ENCODE measurements at places on chromosomes 7 and 10. TPM values are rescaled to one million over a fixed set of nuclear protein-coding genes. Genes with fewer than 3 reads are reported as not detected.

DNA sequence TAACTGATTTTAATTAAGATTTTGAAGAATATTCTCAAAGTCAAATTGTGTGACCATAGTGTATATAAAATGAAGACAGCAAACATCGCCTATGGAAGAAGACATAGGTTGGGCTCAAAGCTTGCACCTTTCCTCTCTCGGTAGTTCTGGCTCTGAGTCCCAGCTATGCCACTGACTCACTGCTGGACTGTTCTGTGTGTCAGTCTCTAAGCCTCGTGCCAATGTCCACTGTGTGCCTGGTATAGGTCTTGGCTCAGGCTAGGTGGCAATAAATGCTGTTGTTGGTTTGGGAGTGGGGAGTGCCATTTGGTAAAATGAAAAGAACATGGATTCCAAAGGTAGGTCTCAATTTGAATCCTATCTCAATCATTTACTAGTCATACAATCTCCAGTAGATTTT lies 137.5 kb upstream of the RHEB start:
- no peaks in the 10 kb centered on the region for H3K36me3 ChIP-seq
- H3K27ac ChIP-seq: no peak overlapping the region
- no peak overlapping the region for H3K4me3 ChIP-seq
- H3K4me1 ChIP-seq: no peaks in the 10 kb centered on the region

DNA sequence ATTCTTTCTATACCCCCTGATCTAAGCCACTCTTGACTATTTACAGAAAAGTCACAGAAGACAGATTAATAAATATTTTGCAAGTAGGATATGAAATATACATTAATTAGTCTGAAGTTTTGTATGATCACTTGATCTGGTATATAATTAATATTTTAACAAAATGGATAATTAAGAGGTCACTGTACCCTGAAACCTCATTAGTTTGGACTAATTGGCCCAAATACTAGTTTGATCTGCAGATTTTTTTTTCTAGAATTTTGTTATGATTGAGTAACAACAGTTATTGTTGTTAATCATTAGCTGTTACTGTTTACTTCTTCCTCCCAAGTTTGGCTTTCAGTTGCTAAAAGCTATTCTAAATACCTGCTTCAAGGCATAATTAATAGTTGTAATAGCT lies 2.7 kb downstream of the NHLRC2 start:
- H3K36me3 ChIP-seq: no peaks in the 10 kb centered on the region
- H3K27ac ChIP-seq: no peak overlapping the region
- peaks cover 6% of the 10 kb centered on the region for H3K4me1 ChIP-seq
- DNase-seq: no peak
- H3K27me3 ChIP-seq: no peaks in the 10 kb centered on the region

DNA sequence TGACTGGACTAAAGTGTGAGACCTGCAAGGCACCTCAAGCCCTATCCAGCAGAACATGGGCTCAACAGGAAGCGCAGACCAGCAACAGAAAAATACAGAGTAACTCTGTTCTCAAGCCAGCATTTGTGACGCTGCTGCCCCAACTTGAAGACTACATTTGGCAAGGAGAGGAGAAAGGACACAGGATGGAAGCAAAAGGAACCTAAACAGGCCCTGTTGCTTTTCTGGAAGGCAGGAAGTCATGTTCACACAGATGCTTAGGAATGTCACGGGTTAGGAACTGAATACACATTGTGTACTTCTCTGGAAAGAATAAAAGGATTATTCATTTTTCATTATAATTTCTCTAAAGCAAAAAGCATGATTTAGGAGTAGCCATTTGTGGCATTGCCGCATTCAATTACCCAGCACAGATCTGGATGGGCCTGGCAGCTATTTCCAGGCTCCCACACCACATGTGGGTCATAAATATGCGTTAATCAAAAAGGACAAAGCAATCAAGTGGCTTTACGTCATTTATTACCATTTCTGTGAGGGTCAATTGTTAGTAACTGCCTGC lies 19.8 kb upstream of the TOMM7 start:
- no peak overlapping the region for H3K4me3 ChIP-seq
- no peak for DNase-seq
- no peaks in the 10 kb centered on the region for H3K36me3 ChIP-seq
- no peak overlapping the region for H3K27ac ChIP-seq
- H3K27me3 ChIP-seq: no peaks in the 10 kb centered on the region
- H3K4me1 ChIP-seq: no peaks in the 10 kb centered on the region

- no peaks in the 10 kb centered on the region for H3K36me3 ChIP-seq
- DNase-seq: no peak
- no peaks in the 10 kb centered on the region for H3K4me1 ChIP-seq
- no peak overlapping the region for H3K4me3 ChIP-seq
Observed at GRCh38 chr7:45259227-45259596, 101.6 kb downstream of the RAMP3 start.

- no peak for DNase-seq
- no peak overlapping the region for H3K27ac ChIP-seq
- H3K4me1 ChIP-seq: no peaks in the 10 kb centered on the region
Observed at GRCh38 chr10:24556750-24557742, 166.6 kb downstream of the ARHGAP21 start.

DNA sequence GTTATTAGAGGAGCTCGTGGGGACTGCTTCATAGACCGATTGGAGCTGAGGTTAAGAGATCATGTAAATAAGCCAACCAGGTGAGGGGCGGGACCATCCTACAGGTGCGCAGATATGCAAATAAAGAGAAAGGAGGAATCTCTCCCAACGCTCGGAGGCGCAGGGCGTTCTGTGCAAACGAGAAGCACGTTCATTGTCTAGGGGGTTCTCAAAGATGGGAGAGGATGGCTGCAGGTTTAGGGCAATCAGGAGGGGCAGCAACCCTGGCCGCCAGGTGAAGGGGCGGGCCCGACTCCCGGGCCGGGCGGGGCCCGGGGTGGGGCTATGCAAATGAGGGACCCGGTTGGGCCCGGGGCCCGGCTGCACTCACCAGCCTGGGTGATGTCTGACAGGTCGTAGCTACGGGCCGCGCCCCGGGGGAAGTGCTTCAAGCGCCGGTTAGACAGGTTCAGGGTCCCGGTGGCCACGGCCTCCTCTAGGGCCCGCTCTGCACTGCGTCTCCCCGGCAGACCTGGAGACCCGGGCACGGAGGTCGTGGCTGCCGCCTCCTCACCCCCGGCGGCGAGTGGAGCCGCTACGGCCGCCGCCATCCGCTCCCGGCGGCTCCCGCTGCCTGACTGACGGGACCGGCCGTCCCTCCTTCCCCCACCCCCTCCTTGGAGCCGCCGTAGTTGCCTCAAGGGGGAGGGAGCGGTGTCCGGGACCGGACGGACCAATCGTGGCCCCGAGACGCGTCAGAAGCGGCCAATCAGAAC lies at the start of gene LRCH4:
Gene LRCH4 (minus strand): TSS at position 619 of the 755 bp plus-strand sequence. CDS start 29 bp downstream, at position 590.
- H3K4me3 ChIP-seq: peak within 1 kb of the TSS; percentile 83
- no peaks in the 10 kb centered on the region for H3K27me3 ChIP-seq
- H3K36me3 ChIP-seq: no peaks in the 10 kb centered on the region
- peaks cover 14% of the 10 kb centered on the region for H3K4me1 ChIP-seq
- DNase-seq: no peak

- no peak for DNase-seq
- no peaks in the 10 kb centered on the region for H3K4me1 ChIP-seq
Observed at GRCh38 chr7:45278763-45279398, 121.3 kb downstream of the RAMP3 start.

- DNase-seq: peak; percentile 26
- H3K36me3 ChIP-seq: no peaks in the 10 kb centered on the region
- no peak overlapping the region for H3K27ac ChIP-seq
- no peaks in the 10 kb centered on the region for H3K27me3 ChIP-seq
- H3K4me1 ChIP-seq: no peaks in the 10 kb centered on the region
Observed at GRCh38 chr7:155961241-155962190, 149.3 kb upstream of the SHH start.

DNA sequence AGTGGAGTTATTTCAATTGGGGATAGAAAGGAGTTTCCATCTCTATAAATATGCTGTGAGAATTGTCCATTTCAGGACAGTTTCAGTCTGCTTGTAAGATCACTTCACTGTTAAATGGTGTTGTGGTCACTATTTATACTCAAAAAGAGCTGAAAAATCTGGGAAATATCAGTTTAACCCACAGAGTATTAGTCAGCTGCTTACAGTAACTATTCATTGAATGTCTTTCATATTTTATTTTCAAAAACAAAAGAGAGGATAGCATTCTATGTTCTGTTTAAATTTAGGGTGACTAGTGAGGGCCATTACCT lies 85.4 kb upstream of the PLXDC2 start:
- no peaks in the 10 kb centered on the region for H3K27me3 ChIP-seq
- H3K36me3 ChIP-seq: no peaks in the 10 kb centered on the region
- H3K27ac ChIP-seq: no peak overlapping the region
- H3K4me1 ChIP-seq: no peaks in the 10 kb centered on the region
- no peak for DNase-seq

- H3K27ac ChIP-seq: no peak overlapping the region
- no peak overlapping the region for H3K4me3 ChIP-seq
- H3K36me3 ChIP-seq: no peaks in the 10 kb centered on the region
Observed at GRCh38 chr10:113273181-113274163, 279.4 kb upstream of the HABP2 start.

- no peaks in the 10 kb centered on the region for H3K36me3 ChIP-seq
- no peaks in the 10 kb centered on the region for H3K27me3 ChIP-seq
- no peak overlapping the region for H3K27ac ChIP-seq
- DNase-seq: peak; percentile 72
Observed at GRCh38 chr10:79488336-79488735, 24.0 kb upstream of the EIF5AL1 start.

- no peaks in the 10 kb centered on the region for H3K27me3 ChIP-seq
- H3K4me3 ChIP-seq: no peak overlapping the region
- no peaks in the 10 kb centered on the region for H3K4me1 ChIP-seq
Observed at GRCh38 chr7:102323914-102324195, 32.4 kb downstream of the SPDYE6 start.

DNA sequence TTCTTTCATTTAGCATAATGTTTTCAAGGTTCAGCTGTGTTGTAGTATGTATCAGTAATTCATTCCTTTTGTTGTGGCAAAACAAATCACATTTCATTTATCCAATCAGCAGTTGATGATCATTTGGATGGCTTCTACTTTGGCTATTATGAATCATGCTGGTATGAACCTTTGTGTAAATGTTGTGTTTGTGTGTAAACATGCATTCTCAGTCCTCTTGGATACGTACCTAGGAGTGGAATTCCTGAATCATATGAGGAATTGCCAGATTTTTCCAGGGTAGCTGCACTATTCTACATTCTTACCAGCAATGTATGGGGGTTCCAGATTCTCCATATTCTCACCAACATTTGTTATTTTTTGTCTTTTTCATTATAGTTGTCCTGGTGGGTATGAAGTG lies 578.5 kb upstream of the MKI67 start:
- H3K4me3 ChIP-seq: no peak overlapping the region
- no peaks in the 10 kb centered on the region for H3K36me3 ChIP-seq
- H3K27ac ChIP-seq: no peak overlapping the region

DNA sequence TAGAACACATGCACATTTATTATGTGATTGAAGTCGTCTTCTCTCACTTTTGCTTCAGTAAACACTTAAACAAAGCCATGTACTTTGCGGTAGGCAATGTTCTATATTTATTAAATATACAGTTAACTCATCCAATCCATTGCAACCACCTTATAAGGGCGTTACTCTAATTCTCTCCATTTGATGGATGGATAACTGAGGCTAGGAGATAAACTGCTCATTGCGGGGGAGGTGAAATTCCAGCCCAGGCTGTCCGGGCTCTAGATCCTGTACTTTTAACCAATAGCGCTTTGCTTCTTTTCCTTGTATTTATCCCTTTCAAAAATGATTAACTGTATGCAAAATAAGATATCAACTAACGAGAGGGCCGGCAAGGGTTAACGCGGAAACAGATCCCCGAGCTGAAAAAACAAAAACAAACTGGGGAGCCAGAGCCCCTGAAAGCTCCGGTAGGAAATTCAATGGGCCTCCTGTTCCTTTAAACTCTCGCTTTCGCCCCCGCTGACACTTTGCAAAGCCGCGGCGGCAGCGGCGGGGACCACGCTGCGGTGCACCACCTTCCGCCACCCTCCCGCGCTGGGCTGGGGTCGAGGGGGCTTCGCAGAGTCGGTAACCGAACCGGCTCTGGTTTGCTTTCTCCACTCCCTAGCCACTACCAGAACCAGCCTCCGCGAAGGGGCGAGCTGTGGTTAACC lies 1.0 kb upstream of the PLXDC2 start:
- H3K4me1 ChIP-seq: peaks cover 1% of the 10 kb centered on the region
- H3K4me3 ChIP-seq: peak overlapping the region; percentile 53
- no peak for DNase-seq
- H3K27ac ChIP-seq: peak overlapping the region; percentile 69

DNA sequence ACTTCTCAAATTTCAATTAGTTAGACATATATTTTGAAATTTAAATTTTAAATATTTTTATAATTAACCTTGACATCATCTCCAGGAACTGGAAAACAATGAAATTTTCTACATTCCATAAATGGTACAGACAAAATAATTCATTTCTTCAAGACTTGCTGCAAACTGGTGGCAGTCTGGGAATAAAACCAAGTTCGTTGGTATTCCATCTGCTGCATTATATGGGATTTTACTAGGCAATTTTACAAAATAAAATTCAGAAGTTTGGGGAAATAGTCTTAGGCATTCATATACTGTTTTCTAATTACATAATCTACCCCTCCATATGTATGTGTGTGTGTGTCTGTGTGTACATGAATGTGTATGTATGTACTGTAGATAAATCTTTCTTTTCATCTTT lies 984.6 kb upstream of the KCND2 start:
- H3K4me3 ChIP-seq: no peak overlapping the region
- H3K27ac ChIP-seq: no peak overlapping the region
- DNase-seq: no peak
- H3K27me3 ChIP-seq: no peaks in the 10 kb centered on the region
- H3K4me1 ChIP-seq: no peaks in the 10 kb centered on the region
- no peaks in the 10 kb centered on the region for H3K36me3 ChIP-seq

DNA sequence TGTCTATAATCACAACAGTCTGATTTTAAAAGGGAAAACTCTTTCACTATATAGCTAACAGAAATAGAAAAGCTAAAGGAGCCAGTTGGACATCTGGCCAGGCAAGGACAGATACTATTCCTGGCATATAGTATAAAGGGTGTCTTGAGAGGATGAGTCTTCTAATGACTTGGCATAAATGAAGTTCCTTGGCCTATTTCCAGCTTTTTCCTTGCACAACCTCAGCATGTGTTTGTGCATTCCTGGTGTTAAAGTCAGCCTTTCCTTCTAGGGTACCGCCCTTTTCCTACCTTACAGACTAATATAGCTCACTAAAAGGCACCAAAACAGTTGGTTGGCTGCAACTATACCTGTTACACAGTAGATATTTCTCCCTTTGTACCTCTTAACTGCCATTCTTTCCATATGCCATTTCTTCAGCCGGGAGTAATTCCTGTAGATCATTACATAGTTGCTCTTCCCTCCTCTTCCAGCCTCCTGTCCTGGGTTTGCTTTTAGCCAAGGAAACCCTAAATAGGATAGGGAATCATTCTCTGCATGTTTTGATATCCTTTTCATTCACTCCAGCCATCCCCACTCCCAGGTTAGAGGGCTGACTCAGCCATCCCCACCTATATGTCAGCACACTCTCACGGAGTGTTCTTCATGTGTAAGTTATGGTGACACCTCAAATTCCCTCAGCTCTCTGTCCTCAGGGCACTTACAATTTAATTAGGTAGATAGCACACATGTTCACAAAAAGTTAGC lies 102.1 kb upstream of the MDFIC start:
- no peak overlapping the region for H3K4me3 ChIP-seq
- H3K27ac ChIP-seq: no peak overlapping the region
- peak; percentile 22 for DNase-seq
- H3K4me1 ChIP-seq: peaks cover 4% of the 10 kb centered on the region

MEIG1 gene
- not detected for total RNA-seq

TMEM213 gene
- total RNA-seq: not detected

FFAR4 gene
- total RNA-seq: 0.08 TPM

EPO gene
- 0.25 TPM for total RNA-seq

PALD1 gene
- 9.1 TPM for total RNA-seq

HTR5A gene
- not detected for total RNA-seq

ARMC10 gene
- total RNA-seq: 33.5 TPM

SLC26A4 gene
- total RNA-seq: 1.2 TPM

TUBAL3 gene
- not detected for total RNA-seq

ZNF32 gene
- total RNA-seq: 53.5 TPM

IFT22 gene
- 26.2 TPM for total RNA-seq

All from ovary (tissue), 10 donors.